A549 treated with Hydrocortisone at 1 μM for 4 hours (cell line): ENCODE measurements at places on chromosomes 3 and 15. TPM values are rescaled to one million over a fixed set of nuclear protein-coding genes. Genes with fewer than 3 reads are reported as not detected.

The COLQ gene
- 0.25 to 0.53 TPM (median 0.29 TPM) in 5 replicates for total RNA-seq

The SLC15A2 gene
- 0.12 to 0.33 TPM (median 0.16 TPM) in 5 replicates for total RNA-seq

The ZNF660 gene
- total RNA-seq: not detected in 5 replicates

The RYR3 gene
- total RNA-seq: 0.01 to 0.07 TPM (median 0.05 TPM) in 5 replicates

The IMPG2 gene
- total RNA-seq: 0.01 TPM in 2 of 5 replicates, not detected in the others

The INTS14 gene
- total RNA-seq: 41.3 to 55.9 TPM (median 43.0 TPM) in 5 replicates
